ENCODE measurements at places on chromosomes 16 and 17. TPM values are rescaled to one million over a fixed set of nuclear protein-coding genes. Genes with fewer than 3 reads are reported as not detected.

DNA sequence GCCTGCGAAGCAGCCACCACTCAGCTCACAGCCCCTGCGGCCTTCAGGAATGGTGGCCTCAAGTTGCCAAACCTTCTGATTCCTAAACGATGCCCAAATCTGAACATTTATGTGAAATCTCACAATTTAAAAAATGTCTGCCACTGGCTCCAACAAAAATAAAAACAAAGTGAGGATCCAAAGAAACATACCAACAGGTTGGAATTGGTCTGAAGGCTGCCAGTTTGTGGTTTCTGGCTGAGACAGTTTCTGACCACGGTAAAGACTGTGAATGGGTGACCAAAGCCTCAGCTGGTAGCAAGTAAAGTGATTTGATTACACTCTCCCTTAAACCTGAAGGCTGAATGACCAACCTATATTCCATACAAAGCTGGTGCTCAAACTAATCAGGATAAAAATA is 24.9 kb downstream of the LITAFD start:
- H3K4me3 ChIP-seq, result no peak overlapping the region
- H3K27me3 ChIP-seq, result no peaks in the 10 kb centered on the region
- peaks cover 66% of the 10 kb centered on the region for H3K36me3 ChIP-seq
- H3K4me1 ChIP-seq, result no peaks in the 10 kb centered on the region

Gene PLA2G10
- 2.2 TPM for total RNA-seq

DNA sequence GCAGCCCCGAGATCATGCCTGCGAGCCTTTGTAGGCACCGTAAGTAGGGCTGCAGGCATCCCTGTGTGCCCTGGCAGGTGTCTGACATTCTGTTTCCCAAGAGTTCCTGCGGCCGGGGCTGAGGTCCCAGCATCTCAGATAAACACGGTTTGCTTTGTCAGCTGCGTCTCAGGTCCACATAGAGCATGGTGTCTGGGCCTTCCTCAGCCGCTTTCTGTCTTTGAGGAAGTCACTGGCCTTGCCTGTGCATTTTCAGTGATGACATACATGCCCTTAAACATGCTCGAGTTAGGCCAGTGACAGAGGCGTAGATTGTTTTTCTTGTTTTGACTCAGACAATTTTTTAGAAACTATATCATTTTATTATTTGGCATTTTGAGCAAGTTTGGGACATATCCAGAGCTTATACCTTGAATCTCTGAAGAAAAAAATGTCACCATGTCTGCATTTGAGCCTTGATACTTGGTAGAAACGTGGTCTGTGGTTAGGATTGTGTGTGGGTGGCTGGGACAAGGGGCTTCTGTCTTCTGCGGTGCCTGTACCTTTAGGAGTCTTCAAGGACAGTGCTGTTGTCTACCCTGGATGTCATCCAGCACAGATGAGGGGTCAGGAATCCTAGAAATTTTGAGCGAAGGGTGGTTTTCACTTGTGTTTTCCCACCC is 105.8 kb downstream of the SNX29 start:
- no peak overlapping the region for H3K27ac ChIP-seq
- H3K4me1 ChIP-seq, result no peaks in the 10 kb centered on the region
- H3K36me3 ChIP-seq, result no peaks in the 10 kb centered on the region
- H3K27me3 ChIP-seq, result no peaks in the 10 kb centered on the region
- H3K4me3 ChIP-seq, result no peak overlapping the region

GRCh38 chr16:52095471-52095870 is 451.5 kb downstream of the TOX3 start:
- no peaks in the 10 kb centered on the region for H3K36me3 ChIP-seq
- H3K27me3 ChIP-seq, result no peaks in the 10 kb centered on the region
- no peak overlapping the region for H3K27ac ChIP-seq
- DNase-seq, result no peak

DNA sequence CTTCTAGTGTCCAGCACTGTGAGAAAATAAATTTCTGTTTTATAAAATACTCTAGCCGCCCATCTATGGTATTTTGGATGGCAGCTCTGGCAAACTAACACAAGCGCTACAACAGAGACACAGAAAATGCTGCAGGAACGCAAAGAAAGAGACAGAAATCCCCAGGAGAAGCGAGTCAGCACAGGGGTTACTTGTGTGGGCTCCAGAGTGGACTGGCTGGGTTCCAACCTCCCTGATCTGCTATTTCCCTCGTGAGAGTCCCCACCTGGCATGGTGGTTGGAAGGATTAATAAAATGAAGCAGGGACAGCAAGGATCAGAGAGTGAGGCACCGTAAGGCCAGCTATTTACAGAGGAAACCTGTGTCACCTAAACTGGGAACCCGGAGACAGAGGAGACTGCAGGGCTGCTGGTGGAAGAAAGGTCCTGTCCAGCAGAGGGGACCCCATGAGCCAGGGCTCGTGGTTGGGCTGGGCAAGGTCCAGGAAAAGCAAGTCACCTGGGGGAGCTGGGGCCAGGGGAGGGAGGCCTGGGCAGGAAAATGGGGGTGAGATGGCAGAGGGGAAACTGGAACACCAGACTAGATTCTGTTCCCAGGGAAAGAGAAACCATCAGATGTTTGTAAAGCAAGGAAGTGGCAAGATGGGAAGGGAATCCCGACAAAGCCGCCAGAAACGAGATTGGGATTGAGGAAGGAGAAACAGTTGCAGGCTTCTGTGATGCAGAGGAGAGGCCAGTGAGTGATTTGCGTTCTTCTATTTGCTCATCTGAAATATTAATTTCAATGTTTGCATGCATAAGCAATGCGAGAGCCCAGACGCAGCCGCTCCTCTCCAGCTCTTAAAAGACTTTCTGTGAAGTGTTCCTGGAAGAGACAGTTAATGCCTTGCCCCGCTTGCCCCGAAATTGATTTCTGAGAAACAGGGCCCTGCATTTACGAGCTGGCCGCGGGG is 63.0 kb upstream of the TEKT3 start:
- no peaks in the 10 kb centered on the region for H3K27me3 ChIP-seq
- no peaks in the 10 kb centered on the region for H3K36me3 ChIP-seq
- no peak overlapping the region for H3K27ac ChIP-seq
- no peak overlapping the region for H3K4me3 ChIP-seq
- H3K4me1 ChIP-seq, result no peaks in the 10 kb centered on the region
- DNase-seq, result no peak
